Suprapubic skin (tissue), 4 donors: ENCODE measurements at places on chromosomes 7 and 10.

DNA sequence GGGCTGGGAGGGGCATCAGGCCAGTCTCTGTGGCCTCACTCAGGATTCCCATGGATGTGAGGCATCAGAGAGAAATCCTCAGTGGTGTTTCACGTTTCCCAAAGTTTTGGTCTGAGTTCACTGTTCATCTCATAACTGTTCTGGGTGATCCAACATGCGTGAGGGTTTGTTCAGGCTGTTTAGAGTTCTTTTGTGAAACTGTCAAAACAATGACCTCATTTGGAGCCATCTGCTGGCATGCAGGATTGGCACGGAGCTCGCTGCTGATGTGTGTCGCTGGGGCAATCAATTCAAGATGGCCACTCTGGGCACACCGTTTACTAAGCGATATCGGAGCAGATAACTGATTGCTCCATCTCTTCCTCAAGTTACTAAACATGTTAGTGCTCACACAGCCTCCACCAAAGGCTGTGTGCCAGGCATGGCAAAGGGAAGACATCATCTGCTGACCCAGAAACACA, 365.6 kb downstream of the WDR11 start:
- H3K4me1 ChIP-seq: peaks cover 22% of the 10 kb centered on the region
- peak; percentile 86 for DNase-seq
- no peak overlapping the region for H3K4me3 ChIP-seq
- H3K36me3 ChIP-seq: no peaks in the 10 kb centered on the region
- H3K27me3 ChIP-seq: no peaks in the 10 kb centered on the region
- H3K27ac ChIP-seq: peak overlapping the region; percentile 77

DNA sequence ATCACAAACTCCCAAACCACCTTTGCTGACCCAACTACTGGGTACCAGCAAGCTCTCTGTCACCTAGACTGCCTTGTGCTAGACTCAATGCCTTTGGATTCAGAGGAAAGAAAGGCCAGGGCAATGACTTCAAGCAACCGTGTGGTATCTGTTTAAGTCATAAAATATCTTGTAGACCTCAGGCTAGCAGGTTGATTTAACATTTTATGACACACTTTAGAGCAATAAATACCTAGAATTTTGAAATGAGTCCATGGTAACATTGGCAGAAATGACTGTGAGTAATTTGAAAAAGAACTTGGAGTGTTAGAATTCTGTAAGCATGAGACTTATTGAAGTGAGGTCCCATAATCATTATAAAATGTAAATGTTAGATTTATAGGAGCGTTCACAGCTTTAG, 87.2 kb downstream of the TWIST1 start:
- DNase-seq: no peak
- H3K27me3 ChIP-seq: no peaks in the 10 kb centered on the region
- no peak overlapping the region for H3K4me3 ChIP-seq

DNA sequence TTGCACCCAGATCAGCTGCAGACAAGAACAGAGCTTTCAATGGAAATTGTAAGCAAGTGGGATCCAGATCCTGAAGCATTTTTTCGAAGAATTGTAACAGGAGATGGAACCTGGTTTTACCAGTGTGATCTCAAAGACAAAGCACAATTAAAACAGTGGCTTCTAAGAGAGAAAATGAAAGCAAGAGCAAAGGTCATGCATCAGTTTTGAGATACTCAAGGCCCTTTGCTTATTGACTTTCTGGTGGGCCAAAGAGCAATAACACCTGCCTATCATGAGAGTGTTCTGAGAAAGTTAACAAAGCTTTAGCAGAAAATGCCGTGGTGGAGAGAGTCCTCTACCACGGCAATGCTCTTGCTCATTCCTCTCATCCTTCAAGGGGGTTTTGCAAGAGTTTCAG, 194.8 kb downstream of the TMEM178B start:
- no peak overlapping the region for H3K27ac ChIP-seq
- H3K4me1 ChIP-seq: no peaks in the 10 kb centered on the region

GRCh38 chr10:91493313-91493712, 83.2 kb downstream of the HECTD2 start:
- H3K27me3 ChIP-seq: no peaks in the 10 kb centered on the region
- no peak overlapping the region for H3K27ac ChIP-seq
- no peak overlapping the region for H3K4me3 ChIP-seq

GRCh38 chr10:32795598-32796183, 162.3 kb downstream of the ITGB1 start:
- H3K27ac ChIP-seq: no peak overlapping the region
- H3K36me3 ChIP-seq: no peaks in the 10 kb centered on the region
- H3K4me1 ChIP-seq: no peaks in the 10 kb centered on the region
- H3K4me3 ChIP-seq: no peak overlapping the region

GRCh38 chr7:105015390-105015965, 1.5 kb downstream of the KMT2E start:
- DNase-seq: no peak
- peak overlapping the region; percentile 89 for H3K4me3 ChIP-seq
- peaks cover 43% of the 10 kb centered on the region for H3K4me1 ChIP-seq
- H3K27ac ChIP-seq: peak overlapping the region; percentile 100
- H3K27me3 ChIP-seq: no peaks in the 10 kb centered on the region

GRCh38 chr7:7861211-7861633, 107.4 kb upstream of the GLCCI1 start:
- H3K27ac ChIP-seq: no peak overlapping the region
- DNase-seq: no peak
- H3K4me1 ChIP-seq: peaks cover 3% of the 10 kb centered on the region
- no peaks in the 10 kb centered on the region for H3K27me3 ChIP-seq
- H3K36me3 ChIP-seq: no peaks in the 10 kb centered on the region

DNA sequence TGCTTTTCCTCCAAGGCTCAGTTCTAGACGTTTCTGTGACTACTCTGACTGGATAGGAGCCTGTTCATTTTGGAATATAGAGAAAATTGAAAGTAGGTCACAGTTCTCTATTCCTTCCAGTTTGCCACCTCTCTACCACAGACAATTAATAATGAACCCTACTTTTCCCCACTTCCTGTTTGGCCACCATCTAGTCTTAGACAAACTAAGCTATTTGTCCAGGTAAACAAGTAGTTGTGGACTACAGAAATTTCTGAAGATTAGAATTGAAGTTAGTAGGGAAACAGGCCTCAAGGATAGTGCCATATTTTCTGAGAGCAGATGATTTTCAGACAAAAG, 87.0 kb downstream of the AUTS2 start:
- peaks cover 12% of the 10 kb centered on the region for H3K4me1 ChIP-seq
- no peak overlapping the region for H3K27ac ChIP-seq
- no peaks in the 10 kb centered on the region for H3K27me3 ChIP-seq

GRCh38 chr7:99035723-99036545, 108.0 kb downstream of the SMURF1 start:
- H3K36me3 ChIP-seq: peaks cover 92% of the 10 kb centered on the region
- H3K27ac ChIP-seq: no peak overlapping the region
- H3K27me3 ChIP-seq: no peaks in the 10 kb centered on the region
- DNase-seq: peak; percentile 75
- no peak overlapping the region for H3K4me3 ChIP-seq
- peaks cover 21% of the 10 kb centered on the region for H3K4me1 ChIP-seq

DNA sequence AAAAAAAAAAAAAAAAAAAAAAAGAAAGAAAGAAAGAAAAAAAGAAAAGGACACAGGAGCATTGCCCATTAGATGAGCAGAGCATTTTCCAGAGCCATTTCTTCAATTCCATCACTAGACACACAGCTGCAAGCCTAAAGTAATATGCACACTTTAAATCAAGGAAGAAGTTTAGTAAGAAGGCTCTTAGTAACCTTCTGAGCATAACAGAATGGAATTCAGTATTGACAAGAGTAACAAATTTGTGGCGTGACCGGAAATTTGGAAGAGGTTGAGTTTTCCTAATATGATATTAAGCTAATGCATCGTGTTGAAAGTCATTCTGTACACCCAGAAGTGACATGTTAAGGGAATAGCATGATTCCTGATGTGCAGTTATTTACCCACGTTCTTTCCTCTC, 35.3 kb downstream of the SMURF1 start:
- no peaks in the 10 kb centered on the region for H3K27me3 ChIP-seq
- H3K36me3 ChIP-seq: no peaks in the 10 kb centered on the region
- H3K27ac ChIP-seq: peak overlapping the region; percentile 4
- DNase-seq: no peak
- H3K4me1 ChIP-seq: peaks cover 65% of the 10 kb centered on the region
- H3K4me3 ChIP-seq: no peak overlapping the region
